ENCODE measurements at places on chromosomes 7 and 10. TPM values are rescaled to one million over a fixed set of nuclear protein-coding genes. Genes with fewer than 3 reads are reported as not detected.

FLNC gene
- total RNA-seq = 106 TPM

STK17A gene
- total RNA-seq = 26.6 TPM

ZNF107 gene
- total RNA-seq = 8.3 TPM

NPY gene
- total RNA-seq = not detected

KCP gene
- total RNA-seq = 1.4 TPM

CAV2 gene
- 78.6 TPM for total RNA-seq

USP54 gene
- total RNA-seq = 34.8 TPM

ZWINT gene
- total RNA-seq = 18.6 TPM

TNS3 gene
- total RNA-seq = 44.7 TPM
